ENCODE measurements at places on chromosomes 11 and 22. TPM values are rescaled to one million over a fixed set of nuclear protein-coding genes. Genes with fewer than 3 reads are reported as not detected.
A peak's percentile ranks its signal among the peaks of the same experiment; 100 is the strongest.

Gene TMEM109
- total RNA-seq, result 13.5 TPM

GRCh38 chr11:35619116-35619854 is 1.0 kb downstream of the FJX1 start:
- peak; percentile 60 for DNase-seq

DNA sequence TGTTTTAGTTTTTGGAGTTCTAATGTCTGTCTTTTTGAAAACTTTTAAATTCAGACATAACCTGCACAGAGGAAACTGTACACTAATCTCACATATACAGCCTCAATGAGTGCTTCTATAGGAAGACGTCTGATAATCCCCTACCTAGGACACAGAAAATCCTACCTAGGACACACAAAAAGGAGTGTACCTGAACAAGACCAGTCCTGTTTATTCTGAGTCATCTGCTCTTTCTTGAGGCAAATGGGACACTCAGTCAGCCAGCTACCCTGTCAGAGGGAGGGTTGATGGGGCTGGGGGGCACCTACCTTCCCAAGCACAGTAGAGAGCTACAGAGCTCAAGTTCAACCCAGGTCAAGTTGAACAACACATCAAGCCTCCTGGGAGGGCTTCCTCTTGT is 346.6 kb upstream of the NCAM1 start:
- DNase-seq, result no peak

DNA sequence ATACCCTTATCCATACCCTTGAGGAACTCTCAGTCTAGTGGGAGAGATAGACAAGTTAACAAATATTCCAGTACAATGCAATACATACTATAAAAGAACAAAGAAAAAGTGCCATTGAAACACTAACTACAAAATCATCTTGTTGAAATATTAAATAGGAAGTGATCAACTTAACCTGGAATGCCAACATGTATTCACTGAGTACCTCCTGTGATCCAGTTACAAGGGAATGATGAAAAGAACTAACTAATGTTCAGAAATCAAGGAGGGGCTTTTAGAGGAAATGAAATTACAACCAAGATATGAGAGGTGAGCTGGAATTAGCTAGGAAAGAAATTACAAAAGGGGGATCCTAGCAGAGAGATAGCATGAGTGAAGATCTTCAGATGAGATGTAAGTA is 6.2 kb upstream of the FIBIN start:
- no peak for DNase-seq

DNA sequence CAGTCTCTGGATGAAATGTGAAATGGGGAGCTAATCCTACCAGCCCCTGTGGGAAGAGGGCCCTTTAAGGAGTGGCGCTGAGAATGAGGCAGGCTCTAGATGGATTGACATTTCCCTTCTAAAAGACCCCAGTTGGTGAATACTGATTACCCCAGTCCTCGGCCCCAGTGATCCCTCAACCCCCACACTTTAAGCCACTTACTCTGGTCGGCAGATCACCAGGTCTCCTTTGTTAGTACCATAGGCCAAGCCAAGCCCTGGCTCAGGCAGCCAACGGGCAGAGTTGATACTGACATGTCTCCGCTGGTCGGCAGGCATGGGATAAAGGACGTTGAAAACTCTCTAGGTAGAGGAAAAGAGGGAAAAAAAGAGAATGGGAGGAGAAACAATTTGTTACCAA is 26.1 kb upstream of the CHRM4 start:
- DNase-seq, result no peak

Gene EXPH5
- total RNA-seq, result 6.5 TPM

GRCh38 chr11:64538501-64538951 is 52.5 kb upstream of the SLC22A12 start:
- DNase-seq, result peak; percentile 73

- no peak for DNase-seq
Measured at GRCh38 chr22:49704345-49705215, 123.1 kb downstream of the BRD1 start.

DNA sequence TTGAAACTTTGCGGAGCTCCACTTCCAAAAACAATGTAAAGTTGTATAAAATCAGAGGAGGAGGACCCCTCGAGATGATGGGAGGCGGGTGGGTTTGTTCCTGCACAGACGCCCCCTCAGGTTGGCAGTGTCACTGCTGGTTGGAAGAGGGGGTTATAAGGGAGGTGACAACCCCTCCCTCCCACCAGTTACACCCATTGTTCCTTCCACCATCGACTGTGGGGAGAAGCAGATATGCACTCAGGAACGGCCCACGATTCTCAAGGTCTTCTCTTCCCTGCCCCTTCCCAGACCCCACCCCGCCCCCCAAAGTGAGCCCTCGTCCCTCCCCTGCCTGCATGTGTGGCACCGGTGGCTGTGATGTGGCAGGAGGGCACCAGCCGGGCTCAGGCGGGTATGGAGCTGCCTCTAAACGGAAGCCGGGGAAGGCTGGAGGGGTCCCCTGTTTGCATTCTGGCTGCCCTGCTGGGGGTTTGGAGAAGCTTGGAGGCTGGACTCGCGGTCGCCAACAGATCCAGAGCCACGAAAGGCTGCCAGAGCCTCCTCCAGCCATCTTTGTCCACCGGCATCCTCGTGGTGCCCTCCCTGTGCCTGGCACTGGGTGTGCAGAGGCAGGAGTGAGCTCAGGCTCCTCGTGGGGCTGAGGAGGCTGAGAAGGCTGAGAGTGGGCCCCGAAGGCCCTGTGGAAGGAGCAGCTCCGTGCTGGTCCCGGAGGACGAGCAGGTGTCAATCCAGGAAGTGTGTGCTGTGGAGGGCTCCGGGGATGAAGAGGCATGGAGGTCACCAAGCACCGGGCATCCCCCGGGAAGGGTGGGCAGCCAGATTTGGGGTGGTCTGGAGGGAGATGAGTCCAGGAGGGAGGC is 778 bp downstream of the KDELR3 start:
- no peak for DNase-seq

Gene OR52H1
- total RNA-seq, result not detected

Gene TUB
- total RNA-seq, result 21.4 TPM

GRCh38 chr11:130712480-130712879 is 203.8 kb downstream of the SNX19 start:
- no peak for DNase-seq

DNA sequence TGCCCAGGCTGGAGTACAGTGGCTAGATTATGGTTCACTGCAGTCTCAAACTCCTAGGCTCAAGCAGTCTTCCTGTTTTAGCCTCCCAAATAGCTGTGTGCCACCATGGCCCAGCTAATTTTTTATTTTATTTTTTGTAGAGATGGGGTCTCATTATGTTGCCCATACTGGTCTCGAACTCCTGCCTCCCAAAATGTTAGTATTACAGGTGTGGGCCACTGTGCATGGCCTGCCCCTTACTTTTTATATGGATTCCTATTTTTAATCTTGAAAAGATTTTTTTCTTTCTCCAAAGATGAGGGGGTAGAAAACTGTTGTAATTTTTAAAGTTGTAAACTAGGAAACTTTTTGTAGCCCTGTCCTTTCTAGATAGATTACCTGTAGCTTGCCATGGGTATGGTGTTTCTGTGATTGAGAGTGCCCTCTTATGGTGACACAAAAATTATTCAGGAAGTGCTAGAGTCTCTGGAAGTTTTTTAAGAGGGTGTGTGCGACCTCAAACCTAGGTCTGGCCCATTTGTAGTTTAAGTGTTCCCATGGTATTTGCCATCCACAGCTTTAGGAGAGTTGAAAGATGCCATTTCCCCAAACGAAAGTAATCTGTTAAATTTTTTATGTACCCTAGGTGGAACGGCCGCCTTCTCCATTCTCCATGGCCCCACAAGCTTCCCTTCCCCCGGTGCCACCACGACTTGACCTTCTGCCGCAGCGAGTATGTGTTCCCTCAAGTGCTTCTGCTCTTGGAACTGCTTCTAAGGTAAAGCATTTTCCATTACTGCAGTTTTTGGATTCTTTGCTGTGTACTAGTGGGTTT is 32.4 kb downstream of the MCAM start:
- peak; percentile 42 for DNase-seq

Gene KIF18A
- 41.8 TPM for total RNA-seq

DNA sequence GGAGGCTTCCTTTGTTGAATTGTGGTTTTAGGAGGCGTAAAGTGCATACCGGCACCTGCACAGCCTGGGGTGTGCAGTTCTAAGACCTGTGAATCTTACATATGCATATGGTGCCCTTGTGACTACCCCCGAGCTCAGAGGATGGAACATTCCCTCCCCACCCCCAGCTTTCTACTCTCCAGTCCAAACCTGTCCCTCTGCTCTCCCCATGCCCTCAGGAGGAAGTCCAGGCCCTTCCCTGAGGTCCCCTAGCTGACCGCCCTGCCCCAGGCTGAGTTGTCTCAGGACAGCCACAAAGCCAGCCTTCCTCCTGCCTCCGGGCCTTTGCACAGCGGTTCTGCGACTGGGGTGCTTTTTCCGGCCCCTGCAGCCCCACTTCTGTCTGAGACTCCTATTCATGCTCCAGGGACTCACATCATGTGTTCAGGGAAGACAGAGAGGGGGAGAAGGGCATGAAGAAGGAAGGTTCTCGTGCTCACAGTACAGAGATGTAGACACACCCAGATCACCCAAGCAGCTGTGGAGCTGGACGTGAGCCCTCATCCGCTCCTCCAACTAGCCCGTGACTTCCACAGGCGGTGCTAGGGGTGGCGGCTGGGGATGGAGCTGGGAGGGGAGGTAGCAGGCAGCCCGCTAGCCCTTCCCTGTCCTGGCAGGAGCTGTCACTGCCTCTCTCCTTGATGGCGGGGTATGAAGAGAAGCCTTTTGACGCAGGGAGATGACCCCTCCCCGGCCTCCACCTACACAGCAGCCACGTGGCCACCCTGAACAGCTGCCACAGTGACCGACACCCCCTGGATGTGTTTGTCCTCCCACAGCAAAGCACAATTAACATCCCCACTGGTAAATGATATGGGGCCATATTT is 50.8 kb downstream of the FLRT1 start:
- DNase-seq, result no peak

GRCh38 chr11:82732348-82732733 is 1.3 kb downstream of the FAM181B start:
- no peak for DNase-seq

DNA sequence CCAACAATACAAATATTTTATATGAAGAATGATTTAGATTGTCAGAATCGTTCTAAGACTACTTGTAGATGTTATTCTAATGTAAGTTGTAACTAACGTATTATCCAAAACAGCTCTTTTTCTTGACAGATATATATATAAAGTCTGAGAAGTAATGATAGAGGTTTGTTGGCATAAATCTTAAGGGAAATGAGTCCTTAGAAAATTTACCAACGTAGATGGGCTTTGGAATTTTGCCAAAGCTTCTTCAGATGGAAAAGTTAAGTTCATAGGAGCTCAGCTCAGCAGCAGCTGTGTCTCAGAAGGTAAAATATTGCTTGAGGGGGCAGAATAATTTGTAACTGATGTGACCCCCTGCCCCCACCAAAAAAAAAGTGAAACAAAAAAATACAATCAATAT is 66.7 kb downstream of the BID start:
- DNase-seq, result no peak

- no peak for DNase-seq
Measured at GRCh38 chr22:39839917-39840510, 53.5 kb downstream of the ENTHD1 start.

All from G401 (cell line).